ENCODE measurements at places on chromosomes 12 and 14.

- DNase-seq = no peak
Measured at GRCh38 chr14:60656686-60657455, 7.6 kb upstream of the SIX1 start.

- no peak for DNase-seq
Measured at GRCh38 chr12:91846466-91847055, 299.1 kb downstream of the BTG1 start.

- peak; percentile 2 for DNase-seq
Measured at GRCh38 chr12:75850721-75851462, 180.7 kb downstream of the PHLDA1 start.

DNA sequence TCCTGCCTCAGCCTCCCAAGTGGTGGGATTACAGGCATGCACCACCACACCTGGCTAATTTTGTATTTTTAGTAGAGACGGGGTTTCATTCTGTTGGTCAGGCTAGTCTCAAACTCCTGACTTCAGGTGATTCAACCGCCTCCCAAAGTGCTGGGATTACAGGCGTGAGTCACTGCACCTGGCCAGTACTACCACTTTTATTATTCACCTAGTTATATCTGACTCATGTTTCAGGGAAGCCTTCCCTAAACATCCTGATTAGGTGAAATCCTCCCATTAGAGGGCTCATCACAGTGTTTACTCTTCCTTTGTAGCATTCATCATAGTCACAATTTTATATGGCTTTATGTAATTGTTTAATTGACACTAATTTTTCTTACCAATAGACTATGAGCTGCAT, 295.3 kb upstream of the SOX5 start:
- DNase-seq = no peak

DNA sequence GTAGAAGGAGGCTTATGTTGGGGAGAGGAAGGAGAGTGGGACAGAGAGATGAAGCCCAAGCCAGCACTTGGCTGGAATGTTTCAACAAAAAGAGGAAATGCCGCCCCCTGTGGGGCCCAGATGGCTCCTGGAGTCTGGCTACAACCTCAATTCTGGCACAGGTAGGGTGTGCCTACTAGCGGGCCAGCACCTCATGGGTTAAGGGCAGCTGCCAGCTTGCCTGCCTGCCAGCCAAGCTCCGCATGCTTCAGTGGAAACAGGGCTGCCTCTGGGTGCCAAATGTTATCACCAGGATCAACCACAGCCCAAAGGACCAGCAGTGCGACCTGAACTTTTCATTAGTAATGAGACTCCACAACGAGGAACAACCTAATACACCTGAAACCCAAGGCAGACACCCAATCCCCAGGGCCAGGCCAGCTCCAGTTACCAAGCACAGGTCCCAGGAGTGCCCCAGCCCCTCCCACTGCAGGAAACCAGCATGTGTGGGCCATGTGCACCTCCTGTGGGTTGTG, 11.3 kb downstream of the RAB15 start:
- no peak for DNase-seq

GRCh38 chr12:70486588-70486987, 120.5 kb downstream of the KCNMB4 start:
- DNase-seq = no peak

DNA sequence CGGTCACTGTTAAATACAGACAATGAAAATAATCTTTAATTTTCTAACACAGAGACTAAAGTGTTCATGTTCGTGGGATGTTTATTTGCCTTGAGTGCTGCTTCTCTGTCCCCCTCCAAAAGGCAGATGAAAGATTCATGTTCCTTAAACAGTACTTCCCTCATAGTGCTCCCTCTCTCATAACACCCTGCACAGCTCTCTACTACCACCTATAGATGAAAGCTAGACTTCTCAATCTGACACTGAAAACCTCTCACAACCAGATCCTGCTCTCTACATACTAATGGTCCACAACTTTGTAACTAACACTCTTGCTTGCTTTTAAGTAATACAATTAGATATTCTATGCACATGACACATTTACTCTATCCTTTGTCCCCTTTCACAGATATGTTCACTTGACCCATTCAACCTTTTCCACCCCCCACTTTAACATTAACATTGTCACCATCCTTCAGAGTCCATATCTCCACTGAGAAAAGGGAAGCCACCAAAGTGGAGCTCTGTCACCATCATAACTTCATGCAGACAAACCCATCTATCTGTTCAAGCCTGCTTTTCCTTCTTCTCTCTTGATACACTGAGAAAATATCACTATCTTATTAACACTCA, 266.4 kb upstream of the USP15 start:
- no peak for DNase-seq

DNA sequence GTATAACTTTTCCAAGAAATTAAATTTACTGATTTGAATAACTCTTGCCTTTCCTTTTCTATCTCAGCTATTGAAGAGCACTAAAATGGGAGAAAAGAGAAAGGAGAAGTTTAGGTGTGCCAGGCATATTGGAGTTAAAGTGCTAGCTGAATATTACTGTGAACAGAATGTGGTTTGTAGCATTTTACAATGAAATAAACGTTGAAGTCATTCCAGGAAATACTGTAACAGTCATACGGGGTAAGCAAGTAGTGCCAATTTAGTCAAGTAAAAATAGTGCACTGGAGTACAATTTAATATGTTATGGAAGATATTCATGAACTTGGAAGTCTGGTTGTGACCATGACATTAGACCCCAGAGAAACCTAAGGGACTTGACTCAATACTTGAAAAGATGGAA, 62.1 kb downstream of the E2F7 start:
- DNase-seq = no peak

DNA sequence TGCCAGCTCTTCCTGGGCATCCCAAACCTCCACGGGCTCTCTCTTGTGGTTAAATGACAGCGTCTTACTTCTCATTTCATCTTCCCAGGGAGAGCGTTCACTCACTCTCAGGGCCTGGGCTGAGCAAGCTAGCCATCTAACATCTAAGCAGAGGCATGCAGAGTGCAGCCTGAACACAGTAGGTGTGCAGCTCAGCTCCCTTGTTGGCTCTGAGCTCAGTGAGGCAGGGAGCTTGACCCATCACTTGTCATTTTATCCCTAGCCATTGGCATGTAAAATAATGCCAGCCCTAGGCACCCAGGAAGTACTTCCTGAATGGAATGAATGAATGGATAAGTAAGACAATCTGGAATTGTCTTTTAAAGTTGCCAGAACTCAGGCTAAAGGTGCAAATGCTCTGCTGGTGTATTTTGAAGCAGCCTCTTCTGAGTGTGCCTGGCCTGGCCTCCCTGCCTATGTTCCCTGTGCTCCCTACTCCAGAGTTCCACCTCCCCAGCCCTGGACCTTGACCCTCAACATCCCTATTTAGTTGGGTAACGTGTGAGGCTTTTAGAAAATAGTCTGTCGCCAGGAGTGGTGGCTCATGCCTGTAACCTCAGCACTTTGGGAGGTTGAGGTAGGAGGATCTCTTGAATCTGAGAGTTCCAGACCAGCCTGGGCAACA, 9.5 kb upstream of the MEG3 start:
- no peak for DNase-seq

DNA sequence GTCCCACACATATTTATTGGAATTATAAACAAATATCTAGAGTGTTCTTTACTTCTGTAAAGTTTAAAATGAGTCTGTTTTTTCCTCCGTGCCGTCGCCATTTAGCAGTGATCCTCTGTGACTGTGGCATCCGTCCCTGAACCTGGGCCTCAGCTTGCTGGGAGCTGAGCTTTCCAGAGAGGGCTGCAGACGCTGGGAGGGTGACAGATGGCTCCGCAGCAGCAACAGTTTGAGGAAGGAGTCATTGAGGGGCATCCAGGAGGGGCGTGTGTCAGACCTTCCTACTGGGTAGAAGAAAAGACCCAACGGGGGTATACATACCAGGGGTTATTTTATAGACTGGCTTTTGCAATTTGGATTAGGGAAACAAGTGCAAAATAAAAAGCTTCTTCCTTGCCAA, 47.9 kb downstream of the NEUROD4 start:
- no peak for DNase-seq

DNA sequence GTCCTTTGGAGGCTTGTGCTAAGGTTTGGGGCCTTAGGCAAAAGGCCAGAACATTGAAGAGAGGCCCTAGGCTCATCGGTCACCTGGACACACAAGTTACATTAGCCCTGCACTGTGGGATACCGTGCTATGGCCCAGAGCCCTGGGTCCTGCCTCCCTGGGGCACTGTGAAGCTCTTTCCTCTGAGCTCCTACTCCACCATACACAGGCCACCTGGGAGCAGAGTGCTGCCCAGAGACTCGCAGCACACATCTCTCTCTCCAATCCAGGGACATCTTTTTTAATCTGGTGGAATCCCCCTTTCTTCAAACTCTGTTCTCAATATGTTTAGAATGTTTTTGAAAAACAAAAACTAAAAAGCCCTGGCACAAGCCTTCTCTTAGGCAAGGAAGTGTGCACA, 314.2 kb upstream of the RGS6 start:
- DNase-seq = no peak

- DNase-seq = no peak
Measured at GRCh38 chr12:99372257-99372920, 275.2 kb upstream of the GARIN6 start.

- no peak for DNase-seq
Measured at GRCh38 chr14:43147485-43147884, 1359.6 kb downstream of the FSCB start.

DNA sequence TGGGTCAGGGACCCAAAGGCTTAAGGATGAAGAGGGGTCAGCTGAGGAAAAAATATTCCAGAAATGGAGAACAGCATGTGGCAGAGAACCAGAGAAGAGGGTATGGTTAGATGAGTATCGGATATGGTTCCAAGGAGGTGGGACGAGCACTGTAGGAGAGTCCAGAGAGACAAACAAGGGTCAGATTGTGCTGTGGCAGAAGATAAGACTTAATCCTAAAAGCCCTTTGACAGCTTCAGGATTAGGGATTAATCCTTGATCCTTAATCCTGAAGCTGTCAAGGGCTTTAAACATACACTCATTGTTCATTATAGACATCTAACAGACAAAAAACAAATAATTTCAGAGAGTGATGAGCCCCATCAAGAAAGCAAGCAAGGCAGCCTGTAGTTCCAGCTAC, 124.0 kb downstream of the SPTSSA start:
- DNase-seq = no peak

DNA sequence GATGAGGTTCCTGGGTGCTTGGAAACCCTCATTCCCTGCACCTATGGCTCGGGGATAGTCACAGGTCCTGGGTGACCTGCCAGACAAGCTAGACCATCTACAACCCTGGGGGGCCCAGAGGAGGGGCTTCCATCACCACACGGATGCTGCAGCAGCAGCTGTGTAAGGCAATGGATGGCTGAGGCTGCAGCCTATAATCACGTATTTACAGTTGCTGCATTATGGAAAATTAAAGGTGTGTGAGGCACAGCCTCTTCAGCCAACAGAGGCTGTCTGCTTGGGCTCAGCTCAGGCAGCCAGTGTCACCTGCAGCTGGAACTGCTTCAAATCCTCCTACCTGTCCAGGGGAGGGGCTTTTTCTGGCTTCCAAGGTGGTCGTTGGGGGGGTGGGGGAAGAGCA, 268.1 kb downstream of the CACNA1C start:
- no peak for DNase-seq

GRCh38 chr14:77059276-77059915, 30.9 kb upstream of the IRF2BPL start:
- DNase-seq = no peak

- DNase-seq = no peak
Measured at GRCh38 chr14:74613211-74613914, 1.3 kb upstream of the LTBP2 start.

GRCh38 chr12:61713121-61713520, 547.1 kb upstream of the USP15 start:
- no peak for DNase-seq

DNA sequence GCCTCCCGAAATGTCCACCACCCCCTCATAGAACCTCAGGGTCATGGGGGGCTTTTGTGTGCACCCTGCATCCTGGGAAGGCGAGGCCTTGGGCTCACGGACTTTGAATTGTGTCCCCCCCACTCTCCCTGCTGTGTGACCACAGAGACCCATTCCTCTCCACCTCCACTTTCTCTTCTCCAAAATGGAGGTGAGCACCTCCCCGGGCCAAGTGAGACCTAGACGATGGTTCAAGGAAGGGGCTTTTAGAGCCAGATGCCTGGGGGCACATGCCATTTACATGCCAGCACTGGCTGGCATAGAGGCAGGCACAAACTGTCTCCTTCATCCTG, 33.5 kb downstream of the CYP46A1 start:
- DNase-seq = no peak

GRCh38 chr14:52146504-52146903, 77.6 kb upstream of the NID2 start:
- DNase-seq = no peak

GRCh38 chr12:109760031-109760929, 46.7 kb downstream of the FAM222A start:
- DNase-seq = no peak

- DNase-seq = no peak
Measured at GRCh38 chr14:76784881-76785280, 23.6 kb downstream of the VASH1 start.

GRCh38 chr14:50926851-50927386, 17.4 kb downstream of the PYGL start:
- no peak for DNase-seq

Measured in NCI-H187 treated with DMSO at 0.1 percent for 48 hours (cell line).